ENCODE measurements at places on chromosomes 1 and 21. TPM values are rescaled to one million over a fixed set of nuclear protein-coding genes. Genes with fewer than 3 reads are reported as not detected.

GBP5 gene
- not detected for total RNA-seq

CHI3L2 gene
- total RNA-seq = 1.4 TPM

DNA sequence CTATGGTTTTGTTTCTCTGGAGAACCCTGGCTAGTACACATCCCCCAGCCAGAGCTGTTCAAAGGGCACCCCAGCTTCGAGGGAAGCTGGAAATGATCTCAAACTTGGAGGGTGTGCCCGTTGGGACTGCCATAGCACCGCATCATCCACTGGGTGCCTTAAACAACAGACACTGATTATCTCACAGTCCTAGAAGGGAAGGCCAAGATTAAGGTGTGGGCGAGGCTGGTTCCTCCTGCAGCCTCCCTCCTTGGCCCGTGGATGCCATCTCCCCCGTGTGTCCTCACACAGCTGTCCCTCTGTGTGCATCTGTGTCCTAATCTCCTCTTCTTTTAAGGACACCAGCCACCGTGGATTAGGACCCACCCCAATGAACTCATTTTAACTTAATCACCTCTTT, 4.2 kb upstream of the IBA57 start:
- H3K27me3 ChIP-seq = no peaks in the 10 kb centered on the region
- DNase-seq = no peak
- peak overlapping the region; percentile 70 for H3K4me3 ChIP-seq
- H3K4me1 ChIP-seq = peaks cover 41% of the 10 kb centered on the region
- H3K27ac ChIP-seq = peak overlapping the region; percentile 86
- H3K36me3 ChIP-seq = peaks cover 13% of the 10 kb centered on the region

GRCh38 chr1:50633465-50633864, 210.2 kb upstream of the DMRTA2 start:
- DNase-seq = no peak
- no peak overlapping the region for H3K4me3 ChIP-seq
- H3K27me3 ChIP-seq = no peaks in the 10 kb centered on the region
- no peaks in the 10 kb centered on the region for H3K36me3 ChIP-seq
